ENCODE measurements at places on chromosomes 11 and 22.
A peak's percentile ranks its signal among the peaks of the same experiment; 100 is the strongest.

GRCh38 chr11:95152876-95153856 lies 63.5 kb downstream of the ENDOD1 start:
- no peak for DNase-seq

- peak; percentile 86 for DNase-seq
Measured at GRCh38 chr11:112961146-112961668, at the start of gene NCAM1. NCAM1 (plus strand) TSS chr11:112961420.

DNA sequence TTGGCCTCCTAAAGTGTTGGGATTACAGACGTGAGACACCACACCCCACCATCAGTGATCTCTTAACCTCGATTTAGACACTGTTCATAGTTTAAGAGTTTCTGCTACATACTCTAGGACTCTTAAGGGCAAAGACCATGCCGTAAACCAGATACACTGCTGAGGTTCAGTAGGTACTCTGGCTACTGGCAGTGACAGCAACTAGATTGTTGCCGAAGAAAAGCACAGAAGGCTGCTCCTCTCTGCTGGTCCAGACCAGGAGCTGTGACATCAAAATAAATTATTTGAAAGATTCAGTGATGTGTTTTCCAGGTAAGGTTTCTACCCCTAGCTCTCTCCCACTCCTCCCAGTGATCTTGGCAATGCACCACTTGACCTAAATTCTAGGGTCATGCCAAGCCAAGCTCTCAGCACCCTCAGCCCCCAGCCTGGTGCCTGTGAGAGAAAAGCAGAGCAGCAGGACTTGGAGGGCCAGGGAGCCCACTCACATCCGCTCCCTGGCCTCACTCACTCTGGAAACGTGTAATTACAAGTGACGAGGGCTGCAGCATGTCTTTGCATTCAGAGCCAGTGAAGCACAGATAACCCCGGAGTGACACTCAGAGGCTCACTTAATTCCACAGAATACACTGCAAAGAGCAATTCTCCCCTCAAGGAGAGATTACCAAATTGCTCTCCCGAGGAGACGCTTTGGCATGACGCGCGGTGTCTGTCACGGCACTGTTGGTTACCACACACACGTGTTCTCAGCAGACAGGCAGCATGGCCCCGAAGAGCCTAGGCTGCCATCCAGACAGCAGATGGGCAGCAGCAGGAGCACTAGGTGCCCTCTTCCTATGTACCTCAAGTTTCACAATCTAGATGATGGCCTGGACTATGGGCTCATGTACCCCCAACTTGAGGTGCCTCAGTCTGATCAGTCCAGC lies 96.9 kb upstream of the PITPNB start:
- DNase-seq = no peak

- no peak for DNase-seq
Measured at GRCh38 chr11:1916986-1917522, 2.4 kb upstream of the TNNT3 start.

GRCh38 chr22:38919631-38920190 lies 37.7 kb upstream of the APOBEC3A start:
- no peak for DNase-seq

DNA sequence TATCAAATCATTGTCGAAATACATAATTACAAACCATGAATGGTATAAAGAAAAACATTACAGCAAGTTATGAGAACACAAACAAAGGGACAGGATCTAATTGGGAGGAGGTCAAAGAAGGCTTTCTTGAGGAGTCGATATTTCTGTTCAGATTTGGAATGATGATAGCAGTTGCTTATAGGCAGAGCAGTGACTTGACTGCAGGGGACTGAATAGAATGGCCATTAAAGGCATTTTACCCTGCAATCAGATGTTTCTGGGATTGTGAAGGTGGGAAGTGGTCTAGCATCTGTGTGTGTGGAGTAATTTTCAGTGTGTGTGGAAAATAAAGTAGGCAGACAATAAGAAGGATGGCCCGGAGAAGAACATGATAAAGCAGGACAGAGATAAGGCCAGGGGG lies 41.0 kb downstream of the BLID start:
- DNase-seq = no peak

DNA sequence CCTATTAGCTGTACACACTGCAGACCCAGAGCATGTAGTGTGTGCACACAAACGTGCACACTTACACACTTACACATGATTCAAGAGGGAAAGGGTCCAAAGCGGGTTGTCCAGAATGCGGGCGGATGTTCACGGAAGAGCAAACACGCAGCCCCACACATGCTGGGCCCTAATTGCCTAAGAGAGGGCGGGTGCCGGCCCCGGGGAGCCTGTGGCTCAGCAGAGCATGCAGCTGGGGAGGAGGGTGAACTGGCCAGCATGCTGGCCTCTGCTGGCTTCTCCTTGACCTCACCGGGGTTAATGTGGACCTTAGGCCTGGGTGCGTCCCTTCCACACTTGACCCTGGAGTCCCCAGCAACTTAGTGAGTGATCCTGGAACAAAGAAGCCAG lies 816.3 kb downstream of the BRD1 start:
- DNase-seq = no peak

DNA sequence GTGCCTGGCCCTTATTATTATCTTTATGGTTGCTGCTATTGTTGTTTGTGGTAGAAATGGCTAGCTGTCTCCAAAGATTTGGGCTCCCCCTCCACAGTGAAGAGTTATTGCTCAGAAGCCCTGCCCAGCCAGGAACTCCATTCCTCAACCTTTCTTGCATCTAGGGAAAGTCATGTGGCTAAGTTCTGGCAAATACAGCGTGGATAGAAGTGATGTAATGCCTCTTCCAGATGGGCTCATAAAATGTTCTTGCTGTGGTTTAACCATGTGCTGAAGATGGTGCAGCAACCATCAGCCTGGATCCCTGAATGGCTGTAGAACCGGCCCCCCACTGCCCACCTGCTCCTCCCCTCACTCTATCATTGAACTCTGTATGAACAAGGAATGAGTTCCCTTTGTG lies 203.5 kb upstream of the E2F8 start:
- DNase-seq = peak; percentile 36

DNA sequence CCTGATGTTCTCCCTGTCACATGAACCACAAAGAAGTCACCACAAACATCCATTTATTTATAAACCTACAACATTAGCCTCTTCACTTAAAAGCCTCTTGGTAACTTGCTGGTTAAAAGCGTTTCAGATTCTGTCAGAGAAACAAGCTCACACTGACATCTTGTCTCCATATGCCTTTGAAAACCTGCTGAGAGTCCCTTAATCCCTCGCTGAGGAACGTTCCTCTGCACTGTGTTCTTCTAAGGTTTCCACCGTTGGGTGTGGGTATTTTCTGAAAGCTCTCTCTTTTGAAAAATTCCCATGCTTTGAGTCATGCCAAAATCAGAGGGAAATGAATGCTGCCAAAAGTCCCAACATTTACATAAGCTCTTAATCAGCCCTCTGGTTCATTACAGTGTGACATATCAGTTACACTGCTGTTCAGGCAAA lies 149.8 kb downstream of the CCDC34 start:
- DNase-seq = peak; percentile 96

- DNase-seq = no peak
Measured at GRCh38 chr11:79266396-79266795, 174.4 kb downstream of the TENM4 start.

- no peak for DNase-seq
Measured at GRCh38 chr11:5036669-5037068, 9.7 kb upstream of the OR52J3 start.

DNA sequence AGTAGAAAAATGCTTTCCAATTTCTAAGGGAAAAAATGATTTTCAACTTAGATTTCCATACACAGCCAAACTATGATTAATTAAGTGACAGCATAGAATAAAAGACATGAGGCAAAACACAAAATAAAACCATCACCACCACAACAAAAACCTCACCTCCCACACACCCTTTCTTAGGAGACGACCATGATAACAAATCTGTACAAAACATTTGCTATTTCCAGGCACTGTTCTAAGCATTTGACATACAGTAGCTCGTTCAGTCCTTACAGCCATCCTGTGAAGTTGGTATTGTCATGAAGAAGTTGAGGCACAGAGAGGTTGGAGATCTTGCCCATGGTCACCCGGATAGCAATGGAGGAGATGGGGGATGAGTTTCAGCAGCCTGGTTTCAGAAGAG lies 8.7 kb downstream of the SPI1 start:
- no peak for DNase-seq

DNA sequence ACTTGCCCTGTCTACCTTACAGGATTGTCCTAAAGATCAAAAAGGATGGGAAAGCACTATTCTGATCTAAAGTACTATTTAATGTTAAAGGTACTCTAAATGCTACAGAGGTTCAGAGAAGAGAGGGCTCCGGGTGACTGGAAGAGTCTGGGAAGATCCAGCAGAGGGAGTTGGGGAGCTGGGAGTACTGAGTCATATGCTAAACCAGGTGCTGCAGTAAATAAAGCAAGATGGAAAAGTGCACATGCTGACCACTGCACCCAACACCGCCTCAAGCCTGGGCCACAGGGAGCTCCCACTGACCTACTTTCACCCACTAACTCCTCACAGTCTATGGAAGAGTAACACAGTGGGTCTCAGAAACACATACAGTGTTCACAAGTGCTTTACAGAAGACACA lies 49.3 kb downstream of the WT1 start:
- peak; percentile 5 for DNase-seq

DNA sequence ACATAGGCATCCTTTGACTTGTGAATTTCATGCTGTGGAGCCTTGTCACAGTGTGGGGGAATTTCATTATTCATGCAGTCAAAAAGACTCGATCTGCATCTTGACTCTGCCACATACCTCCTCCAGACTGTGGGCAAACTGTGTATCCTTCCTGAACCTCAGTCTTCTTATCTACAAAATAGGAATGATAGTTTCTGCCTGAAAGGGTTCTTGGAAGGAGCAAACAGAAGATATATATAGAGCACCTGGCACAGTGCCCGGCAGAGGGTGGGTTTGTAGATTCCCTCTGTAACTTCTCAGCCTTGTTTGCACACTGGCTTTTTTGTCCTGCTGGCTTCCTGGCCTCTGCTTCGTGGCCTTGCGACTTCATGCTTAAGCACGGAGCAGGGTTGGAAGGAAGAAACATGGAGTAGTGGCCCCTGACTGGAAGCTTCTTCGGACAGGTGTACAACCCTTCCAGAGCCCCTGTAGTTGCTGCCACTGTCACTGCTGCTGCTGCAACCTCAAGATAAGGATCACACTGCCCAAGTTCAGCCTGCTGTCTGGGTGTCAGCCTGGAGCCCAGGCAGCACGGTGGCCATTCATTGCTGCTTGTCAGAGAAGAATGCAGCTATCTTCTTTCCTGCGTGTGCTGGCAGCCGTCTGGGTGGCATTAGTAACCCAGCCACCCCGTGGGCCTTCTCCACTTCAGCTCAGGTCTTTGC lies 106.4 kb downstream of the MICAL2 start:
- peak; percentile 48 for DNase-seq

GRCh38 chr11:66017321-66017720 lies 5.5 kb downstream of the CST6 start:
- no peak for DNase-seq

DNA sequence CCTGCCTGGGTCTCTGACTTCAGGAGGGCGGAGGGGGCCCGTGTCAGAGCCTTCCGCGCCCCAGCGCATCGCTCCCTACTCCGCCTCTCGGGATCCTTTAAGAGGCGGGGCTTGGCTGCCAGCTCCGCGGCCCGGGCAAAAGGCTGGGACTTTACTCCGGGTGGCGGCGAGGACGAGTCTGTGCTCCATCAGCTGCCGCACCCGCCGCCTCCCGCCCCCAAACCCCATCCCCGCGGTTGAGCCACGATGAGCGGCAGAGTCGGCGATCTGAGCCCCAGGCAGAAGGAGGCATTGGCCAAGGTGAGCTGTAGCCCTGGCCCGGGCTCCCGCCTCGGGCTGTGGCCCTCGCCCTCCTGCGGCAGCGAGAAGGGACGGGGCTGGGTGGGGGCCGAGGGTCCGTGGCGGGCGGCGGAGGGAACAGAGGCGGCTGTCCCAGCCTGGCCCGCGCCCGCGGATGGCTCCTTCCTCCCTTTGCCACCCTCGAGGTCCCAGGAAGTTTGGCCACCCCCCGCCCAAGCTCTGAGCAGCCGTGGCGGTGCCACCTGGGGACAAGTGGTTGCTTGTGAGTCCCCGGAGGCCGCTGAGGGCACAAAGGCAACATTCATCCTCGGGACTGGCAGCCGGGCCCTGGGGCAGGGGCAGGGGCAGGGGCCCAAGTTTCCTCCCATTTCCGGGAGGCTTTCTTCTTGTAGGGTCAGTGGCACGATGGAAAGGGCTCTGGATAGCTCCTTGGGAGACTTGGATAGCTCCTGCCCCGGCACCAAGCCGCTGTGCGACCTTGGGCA lies at the start of gene SEC14L2:
TSS of gene SEC14L2 (plus strand) at position 148 of the 785 bp plus-strand sequence. CDS start at position 247, 99 bp downstream.
- peak; percentile 61 for DNase-seq

DNA sequence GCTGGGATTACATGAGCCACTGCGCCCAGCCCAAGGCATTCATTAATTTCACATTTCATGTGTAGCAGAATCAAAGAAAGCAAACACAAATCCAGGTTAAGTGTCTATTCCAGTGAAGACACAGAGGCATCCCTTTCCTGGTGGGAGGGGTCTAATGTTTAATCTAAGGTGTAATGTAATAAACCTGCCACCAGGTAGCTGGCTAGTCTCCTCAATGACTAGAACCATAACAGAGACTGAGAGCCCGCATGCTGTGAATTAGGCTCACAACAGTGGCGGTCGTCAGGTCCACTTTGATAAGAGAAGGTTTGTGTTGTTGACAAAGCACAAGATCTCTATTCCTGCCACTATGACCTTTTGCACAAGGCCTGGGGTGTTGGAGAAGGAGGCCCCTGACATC lies 64.2 kb upstream of the ADA2 start:
- DNase-seq = no peak

DNA sequence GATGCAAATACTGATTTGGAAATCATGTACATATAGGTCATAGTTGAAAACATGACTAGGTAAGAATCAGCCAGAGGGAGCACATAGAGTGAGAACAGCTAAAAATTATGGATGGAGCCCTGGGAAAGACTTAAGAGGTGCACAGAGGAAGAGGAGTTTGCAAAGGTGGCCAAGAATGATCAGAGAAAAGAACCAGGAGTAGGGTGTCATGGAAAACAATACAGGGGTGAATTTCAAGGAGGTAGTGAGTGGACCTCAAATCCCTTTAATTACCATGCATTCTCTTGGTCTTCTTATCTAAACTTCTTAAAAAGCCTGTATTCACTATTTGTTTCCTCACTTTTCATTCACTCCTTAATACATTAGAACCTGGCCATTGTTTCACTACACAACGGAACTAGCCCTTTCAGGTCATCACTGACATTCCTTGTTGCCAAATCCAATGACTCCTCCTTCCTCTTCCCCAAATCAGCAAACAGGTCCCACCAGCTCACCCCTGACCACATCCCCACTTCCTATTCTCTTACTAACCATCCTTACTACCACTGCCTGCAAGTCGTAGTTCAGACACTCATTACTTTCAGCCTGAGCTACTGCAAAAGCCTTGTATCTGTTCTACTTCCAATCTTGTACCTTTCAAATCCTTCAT lies 22.6 kb downstream of the BUD13 start:
- no peak for DNase-seq

GRCh38 chr22:17928391-17928790 lies 96.0 kb downstream of the MICAL3 start:
- no peak for DNase-seq

DNA sequence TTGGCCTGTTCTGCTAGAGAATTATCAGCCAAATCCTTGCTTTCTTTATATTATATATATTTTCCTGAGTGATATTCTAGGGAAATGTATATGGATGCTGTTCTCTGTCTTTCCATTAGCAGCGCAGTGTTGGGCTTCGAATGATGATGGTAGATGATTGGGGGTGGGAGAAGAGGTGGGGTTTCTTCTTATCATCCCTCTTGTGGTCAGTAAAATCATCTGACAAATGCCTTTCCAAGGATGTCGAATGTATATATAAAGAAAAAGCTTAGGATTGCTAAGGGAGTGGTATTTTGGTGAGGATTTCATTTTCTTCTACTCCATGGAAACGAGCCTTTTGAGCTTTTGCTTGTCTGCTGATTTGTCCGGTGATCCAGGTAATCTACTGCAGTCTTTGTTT lies 48.9 kb downstream of the ARHGEF12 start:
- peak; percentile 57 for DNase-seq
